A172 (cell line): ENCODE measurements at places on chromosomes 1 and 21. TPM values are rescaled to one million over a fixed set of nuclear protein-coding genes. Genes with fewer than 3 reads are reported as not detected.
A peak's percentile ranks its signal among the peaks of the same experiment; 100 is the strongest.

The PADI3 gene
- total RNA-seq, result 2.1 and 5.4 TPM in 2 replicates

The PCAT6 gene
- not detected in 2 replicates for total RNA-seq

The LCE1C gene
- not detected in 2 replicates for total RNA-seq

The SLC45A3 gene
- total RNA-seq, result 11.1 and 13.0 TPM in 2 replicates

The SV2A gene
- total RNA-seq, result 32.2 and 37.7 TPM in 2 replicates

- no peak for DNase-seq
Measured at GRCh38 chr1:190043655-190044054, 434.0 kb downstream of the BRINP3 start.

DNA sequence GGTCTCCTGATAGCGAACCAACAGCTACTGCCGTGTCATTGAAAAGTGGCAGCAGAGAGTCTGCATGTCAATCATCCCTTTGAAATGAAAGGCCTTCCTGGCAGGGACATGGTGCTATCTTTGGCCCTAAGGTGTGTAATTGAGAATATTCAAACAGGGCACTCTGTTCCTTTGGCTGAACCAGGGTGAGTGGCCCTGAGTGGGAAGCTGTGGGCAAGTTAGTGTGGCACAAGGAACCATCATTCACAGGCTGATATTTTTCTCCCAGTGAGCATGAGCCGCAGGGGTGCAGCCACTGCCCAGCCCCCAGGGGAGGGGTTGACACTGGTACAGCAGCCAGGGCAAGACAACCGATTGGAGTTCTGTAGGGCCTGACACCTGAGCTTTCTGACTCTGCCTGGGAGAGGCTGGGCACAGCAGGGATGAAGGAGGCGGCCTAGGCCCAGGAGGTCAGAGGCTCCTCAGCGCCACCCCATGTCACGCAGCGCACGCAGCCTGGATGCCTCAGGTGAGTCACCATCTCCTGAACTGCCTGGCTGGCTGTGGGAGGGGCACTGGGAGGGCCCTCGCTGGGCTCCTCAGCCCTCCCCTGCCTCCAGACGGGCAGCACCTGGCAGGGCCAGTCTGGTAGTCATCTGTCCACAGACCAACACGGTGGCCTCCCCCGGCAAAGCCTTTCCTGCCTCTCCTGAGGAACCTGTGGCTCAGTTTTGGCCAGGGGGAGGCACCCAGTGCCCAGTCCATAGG, 13.2 kb downstream of the QSOX1 start:
- peak; percentile 88 for DNase-seq

DNA sequence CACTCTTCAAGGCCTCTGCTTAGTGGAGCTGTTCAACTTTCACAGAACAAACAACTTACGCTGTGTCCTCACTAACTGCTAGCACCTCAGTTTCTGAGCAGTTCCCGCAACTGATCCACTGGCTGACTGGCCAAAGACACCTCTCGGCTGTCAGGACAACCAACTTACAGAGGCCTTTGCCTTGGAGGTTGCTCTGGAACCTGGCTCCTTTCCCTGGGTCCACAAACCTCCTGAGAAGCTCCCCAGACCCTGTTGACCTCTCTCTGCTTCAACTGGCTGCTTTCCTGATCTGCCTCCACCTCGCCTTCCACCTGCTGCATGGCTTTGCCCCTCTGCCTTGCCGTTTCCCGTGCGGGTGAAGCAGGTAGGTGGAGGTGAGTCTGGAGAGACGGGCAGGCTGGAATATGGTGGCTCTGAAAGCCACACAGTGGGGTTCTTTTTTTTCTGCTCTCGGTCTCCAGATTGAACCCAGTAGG, 13.0 kb downstream of the BTBD19 start:
- no peak for DNase-seq

- DNase-seq, result no peak
Measured at GRCh38 chr1:119617751-119618691, 30.0 kb downstream of the ZNF697 start.

DNA sequence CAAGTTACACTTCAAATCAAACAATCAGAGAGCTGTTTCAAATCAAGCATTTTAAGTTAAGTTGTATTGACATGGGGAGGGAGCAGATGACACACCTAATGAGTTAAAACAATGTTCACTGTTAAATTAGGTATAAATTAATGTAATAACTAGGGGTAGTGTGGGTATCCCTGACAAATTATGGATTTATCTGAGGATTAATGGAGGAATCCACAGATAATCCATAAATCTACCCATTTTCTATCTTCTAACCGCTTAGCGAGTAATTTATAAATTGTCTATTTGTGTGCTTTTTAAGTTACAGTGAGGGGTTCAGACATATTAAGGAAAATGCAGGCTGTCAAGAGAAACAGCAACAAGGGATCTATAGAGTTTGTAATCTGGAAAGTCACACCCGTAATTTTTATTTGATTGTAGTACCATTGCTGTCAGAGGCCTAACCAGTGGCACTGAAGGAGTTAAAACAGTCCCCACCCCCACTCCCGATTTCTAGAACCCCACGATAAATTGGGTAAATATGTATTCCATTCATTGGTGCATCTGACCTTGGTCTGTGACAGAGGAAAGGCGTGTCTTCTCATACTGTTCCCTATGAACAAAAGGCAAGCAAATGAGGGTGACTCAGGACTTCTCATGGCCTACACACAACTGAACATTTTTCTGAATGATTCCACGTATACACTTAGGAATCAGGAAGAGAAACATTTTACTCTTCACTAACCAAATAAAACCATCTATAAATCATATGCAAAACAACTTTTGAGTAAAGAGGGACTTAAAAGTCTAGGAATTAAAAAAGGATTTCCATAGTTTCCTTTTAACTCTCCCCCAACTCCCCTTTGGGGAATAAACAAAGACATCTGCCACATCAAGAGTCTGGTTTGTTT, 7.4 kb downstream of the IRF2BP2 start:
- peak; percentile 96 for DNase-seq

DNA sequence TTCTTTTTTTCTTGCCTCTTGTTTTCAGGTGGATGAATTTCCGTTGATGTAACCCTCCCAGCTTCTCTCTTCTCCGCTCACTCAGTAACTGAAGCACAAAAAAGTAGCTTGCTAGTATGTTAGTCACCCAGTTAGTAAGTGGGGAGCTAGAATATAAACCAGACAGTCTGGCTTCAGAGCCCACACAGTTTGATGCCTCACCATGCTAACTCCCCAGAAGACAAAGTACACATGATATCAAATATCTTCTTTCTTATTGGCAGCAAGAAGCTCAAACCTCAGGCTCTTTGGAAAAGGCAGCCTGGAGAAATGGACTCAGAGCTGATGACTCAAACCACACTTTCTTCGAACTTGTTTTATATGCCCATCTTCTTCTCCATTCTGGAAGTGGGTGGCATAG, 187.5 kb upstream of the PLXNA2 start:
- DNase-seq, result no peak

DNA sequence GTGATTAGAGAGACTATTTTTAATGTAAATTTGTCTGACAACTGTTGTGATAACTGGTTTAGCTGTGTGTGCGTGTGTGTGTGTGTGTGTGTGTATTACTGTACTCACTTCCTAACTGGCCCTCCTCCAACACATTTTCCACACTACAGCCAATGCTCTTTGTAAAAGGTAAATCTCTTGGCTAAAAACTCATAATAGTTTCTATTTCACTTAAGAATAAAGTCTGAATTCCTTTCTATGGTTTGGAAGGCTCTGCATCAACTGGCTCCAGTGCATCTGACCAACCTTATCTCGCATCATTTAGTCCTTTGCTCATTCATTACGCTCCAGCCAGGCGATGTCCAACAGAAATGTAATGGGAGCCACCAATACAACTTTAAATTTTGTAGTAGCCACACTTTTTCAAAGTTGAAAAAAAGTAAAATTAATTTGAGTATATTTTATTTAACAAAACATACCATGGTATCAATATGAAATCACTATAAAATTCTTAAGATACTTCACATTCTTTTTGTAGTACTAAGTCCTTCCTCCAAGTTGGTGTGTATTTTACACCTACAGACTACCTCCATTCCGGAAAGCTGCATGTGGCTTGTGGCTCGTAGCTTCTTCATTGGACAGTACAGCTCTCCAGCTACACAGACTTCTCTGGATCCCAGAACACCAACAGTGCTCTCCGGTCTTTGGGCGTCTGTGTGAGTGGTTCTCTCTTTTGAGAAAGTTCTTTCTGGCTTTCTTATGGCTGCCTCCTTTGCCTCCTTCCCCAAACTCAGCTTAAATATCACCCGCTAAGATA, 68.9 kb downstream of the NRIP1 start:
- peak; percentile 43 for DNase-seq

DNA sequence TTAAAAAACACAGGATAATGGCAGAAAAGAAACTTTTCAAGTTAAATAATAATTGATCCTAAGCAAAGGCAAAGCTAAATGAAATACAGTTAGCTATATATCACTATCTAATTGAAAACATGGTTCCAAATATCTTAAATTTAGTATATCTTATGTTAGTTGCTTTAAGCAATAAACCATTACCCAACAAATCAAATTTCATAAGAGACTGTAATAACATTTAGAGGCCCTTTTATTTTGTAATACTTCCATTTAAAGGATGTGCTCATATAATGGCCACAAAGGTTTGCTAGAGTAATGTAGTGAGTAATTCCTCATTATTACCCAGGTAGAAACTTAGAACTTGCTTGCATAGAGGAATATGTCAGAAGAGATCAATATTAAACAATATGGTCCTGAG, 32.3 kb downstream of the RPL5 start:
- DNase-seq, result no peak

DNA sequence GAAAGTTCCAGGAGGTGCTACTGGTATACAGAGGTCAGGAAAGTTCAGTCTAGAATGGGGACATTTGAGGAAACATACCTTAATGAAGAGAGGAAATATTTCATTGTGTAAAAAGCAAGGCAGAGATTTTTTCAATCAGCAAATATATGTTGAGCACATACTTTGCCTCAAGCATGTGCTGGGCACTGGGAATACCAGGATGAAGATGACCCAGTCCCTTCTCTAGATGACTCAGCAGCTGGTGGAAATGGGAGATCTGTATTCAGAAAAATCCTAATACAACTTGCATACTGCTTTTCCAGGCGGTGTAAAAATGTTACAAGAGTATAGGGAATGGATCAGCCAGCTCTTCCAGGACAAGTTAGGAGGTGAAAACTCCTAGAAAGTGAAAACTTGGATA, 229.3 kb downstream of the FGGY start:
- DNase-seq, result no peak

- DNase-seq, result no peak
Measured at GRCh38 chr1:105678334-105678733, 1378.1 kb upstream of the PRMT6 start.

DNA sequence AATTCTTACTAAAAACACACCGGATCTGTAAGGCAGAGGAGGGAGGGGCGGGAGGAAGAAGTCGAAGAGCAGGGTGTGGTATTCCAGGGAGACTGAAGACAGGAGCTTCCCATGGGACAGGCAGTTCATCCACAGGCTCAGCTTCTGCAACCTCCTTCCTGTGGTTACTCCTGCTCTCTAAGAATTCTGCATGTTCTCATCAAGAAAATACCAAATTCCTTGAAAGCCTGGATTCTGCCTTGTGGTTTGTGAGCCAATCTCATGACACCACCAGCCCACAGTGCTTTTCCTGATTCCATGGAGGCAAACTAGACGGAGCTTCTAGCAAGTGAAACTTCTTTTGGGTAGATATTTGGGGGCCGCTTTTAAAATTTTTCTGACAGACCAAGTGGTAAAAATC, 1.1 kb upstream of the ST6GALNAC3 start:
- peak; percentile 70 for DNase-seq

DNA sequence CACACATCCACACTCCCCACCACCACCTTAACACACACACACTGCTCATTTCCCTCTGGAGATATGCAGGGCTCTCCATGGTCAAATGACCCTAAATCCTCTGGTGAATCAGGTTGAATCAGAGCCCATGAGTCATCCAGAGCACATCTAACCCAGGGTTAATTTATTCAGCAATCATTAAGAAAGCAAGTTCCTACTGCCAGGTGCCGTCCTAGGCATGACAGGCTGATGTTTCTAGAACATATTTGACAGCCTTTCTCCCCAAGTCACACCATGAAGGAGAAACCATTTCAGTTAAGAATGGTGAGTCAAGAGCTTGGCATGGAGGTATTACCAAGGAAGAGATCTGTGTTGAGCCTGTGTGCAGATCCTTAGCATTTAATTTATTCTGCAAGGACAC, 194.3 kb upstream of the CAMK1G start:
- peak; percentile 99 for DNase-seq

DNA sequence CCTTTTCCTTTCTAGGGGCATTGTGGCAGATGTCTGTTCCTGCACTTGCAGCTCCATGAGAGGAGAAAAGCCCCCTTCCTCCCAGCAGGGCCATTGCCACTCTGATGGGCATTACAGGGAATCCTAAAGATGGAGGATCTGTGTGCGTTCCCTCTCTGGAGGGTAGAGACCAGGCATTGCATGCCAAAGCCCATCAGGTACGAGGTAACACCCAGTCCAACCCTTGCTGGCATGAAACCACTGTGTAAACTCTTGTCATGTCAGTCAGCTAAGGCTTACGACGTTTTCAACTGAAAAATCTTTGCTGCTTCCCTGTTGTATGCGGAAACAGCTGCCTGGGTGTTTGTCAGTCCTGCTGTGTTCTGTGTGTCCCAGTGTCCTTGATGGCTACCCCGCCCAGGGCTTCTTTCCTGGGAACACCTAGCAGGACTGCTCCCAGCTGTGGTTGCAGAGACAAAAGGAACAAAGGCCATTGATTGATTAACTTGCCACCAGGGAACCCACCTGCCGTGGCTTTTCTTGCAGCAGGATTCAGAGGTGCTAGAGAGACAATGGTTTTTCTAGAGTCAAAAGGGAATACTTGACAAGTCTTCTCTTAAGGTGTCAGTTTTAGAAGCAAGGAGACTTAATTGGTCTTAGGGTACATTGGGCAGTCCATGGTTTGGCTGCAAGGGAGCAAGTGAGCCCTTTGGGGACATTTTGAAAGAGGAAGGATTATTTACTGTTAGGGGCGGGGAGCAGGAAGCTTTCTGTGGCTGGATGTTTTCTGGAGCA, 24.6 kb downstream of the B3GALT5 start:
- DNase-seq, result no peak

DNA sequence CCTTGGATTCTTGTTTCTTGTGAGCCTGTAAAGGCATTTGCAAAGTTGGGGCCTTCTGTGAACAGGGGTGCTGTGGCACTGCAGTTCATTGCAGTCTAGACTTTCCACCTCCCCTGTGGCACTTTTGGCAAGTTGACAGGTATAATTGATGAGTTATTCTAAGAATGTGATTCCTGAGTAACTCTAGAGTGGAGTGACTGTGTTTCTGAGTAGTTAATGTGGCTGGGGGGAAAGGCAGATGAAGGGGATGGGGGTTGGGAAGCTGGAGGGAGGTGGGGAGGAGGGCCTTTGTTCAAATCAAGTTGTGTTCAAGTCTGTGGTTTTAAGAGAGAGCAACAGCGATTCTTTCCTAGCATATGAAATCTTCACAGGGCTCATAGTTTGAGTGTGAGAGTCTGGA, 32.9 kb downstream of the PBX1 start:
- peak; percentile 34 for DNase-seq

GRCh38 chr21:43855955-43856354, 9.1 kb upstream of the AGPAT3 start:
- DNase-seq, result no peak

GRCh38 chr1:215710036-215710898, 143.2 kb downstream of the KCTD3 start:
- peak; percentile 71 for DNase-seq

GRCh38 chr1:204744107-204744779, 58.7 kb upstream of the LRRN2 start:
- no peak for DNase-seq

GRCh38 chr21:45248893-45249381, 38.8 kb downstream of the POFUT2 start:
- DNase-seq, result peak; percentile 55
